ENCODE measurements at places on chromosomes 5 and 9.

DNA sequence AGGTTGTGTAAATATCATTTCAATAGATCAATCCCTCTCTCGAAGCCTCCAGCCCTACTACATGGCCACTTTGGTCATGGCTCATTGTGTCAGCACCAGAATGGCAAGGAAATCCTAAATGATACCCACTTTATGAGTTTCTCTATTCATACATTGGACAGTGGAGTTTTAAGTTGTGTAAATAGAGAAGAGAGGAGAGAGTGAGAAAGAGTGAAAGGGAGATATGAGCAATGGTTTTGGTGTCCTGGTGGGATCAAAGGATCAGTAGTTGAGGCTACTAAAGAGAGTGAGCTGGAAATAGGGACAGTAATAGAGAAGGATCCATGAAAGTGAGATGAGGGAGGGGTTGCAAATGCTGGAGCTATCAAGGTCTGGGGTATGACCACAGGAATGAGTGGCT is 31.5 kb upstream of the GZMA start:
- DNase-seq = no peak

DNA sequence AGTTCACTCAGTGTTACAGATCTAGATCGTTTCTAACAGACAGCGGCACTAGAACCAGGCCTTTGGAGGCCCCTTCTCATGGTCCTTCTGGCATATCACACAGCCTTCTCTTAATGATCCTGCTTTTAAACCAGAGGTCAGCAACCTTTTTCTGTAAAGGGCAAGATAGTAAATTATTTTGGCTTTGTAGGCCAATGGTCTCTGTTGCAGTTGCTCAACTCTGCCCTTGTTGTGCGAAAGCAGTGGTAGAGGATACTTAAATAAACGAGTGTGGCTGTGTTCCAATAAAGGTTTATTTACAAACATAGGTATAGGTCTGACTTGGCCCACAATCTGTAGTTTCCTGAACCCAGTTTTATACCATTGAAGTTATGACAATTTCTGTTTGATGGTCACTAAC is 47.3 kb upstream of the CD180 start:
- DNase-seq = no peak

- no peak for DNase-seq
Observed at GRCh38 chr5:92977846-92978540, 603.0 kb downstream of the NR2F1-AS1 start.

GRCh38 chr9:18059447-18059846 is 414.5 kb upstream of the ADAMTSL1 start:
- no peak for DNase-seq

DNA sequence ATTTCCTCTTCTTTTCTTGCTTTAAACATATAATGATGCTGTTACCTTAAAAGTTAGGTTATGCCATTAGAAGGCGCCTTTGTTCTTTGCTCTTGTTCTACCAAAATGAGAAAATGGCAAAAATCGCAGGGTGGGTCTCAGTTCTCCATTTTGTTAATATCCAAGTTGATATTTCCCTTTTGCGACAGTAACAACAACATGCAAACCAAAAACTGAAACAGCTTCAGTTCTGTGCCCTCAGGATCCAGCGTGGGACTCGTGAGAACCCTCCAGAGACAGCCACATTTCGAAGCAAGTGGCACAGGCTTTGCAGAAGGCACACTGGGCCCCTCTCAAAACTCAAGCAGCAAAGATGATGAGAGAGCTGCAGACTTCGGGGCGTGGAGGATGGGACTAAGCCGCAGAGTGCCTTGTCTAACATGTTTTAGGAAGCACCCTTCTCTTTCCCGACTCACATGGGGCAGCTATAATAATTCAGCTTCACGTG is 33.0 kb upstream of the LCP2 start:
- no peak for DNase-seq

- DNase-seq = peak; percentile 32
Observed at GRCh38 chr5:125559296-125559695, 812.9 kb upstream of the ZNF608 start.

GRCh38 chr9:118360036-118360435 is 655.8 kb downstream of the TLR4 start:
- no peak for DNase-seq

DNA sequence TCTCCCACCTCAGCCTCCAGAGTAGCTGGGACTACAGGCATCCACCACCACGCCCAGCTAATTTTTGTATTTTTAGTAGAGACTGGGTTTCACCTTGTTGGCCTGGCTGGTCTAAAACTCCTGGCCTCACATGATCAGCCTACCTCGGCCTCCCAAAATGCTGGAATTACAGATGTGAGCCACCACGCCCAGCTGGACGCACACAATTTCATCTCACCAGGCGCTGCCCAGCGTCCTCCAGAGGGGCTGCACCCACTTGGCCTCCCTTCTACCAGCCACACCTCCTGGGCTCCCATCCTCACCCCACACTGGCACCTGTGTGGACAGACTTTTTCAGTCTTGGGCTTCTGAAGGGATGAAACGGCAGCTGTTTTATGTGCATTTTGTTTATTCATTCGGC is 3.8 kb upstream of the EXOC3 start:
- no peak for DNase-seq

DNA sequence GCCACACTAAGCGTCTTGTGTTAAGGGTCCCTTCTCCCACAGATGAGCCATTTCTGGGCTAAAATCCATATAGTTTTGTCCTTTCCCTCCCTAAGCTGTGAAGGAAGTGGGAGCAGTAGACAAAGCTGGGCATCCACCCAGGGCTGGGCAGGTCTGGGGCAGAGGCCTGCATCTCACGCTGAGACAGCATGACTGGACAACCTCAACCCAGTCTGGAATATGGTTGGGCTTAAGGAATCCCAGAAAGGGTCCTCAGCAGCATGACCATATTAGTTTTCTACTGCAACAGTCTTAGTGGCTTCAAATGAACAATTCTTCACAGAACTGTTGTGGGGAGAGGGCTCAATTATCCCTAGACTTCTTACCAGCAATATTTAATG is 173.8 kb downstream of the AUH start:
- no peak for DNase-seq
